ENCODE measurements at places on chromosomes 4 and X.
A peak's percentile ranks its signal among the peaks of the same experiment; 100 is the strongest.

DNA sequence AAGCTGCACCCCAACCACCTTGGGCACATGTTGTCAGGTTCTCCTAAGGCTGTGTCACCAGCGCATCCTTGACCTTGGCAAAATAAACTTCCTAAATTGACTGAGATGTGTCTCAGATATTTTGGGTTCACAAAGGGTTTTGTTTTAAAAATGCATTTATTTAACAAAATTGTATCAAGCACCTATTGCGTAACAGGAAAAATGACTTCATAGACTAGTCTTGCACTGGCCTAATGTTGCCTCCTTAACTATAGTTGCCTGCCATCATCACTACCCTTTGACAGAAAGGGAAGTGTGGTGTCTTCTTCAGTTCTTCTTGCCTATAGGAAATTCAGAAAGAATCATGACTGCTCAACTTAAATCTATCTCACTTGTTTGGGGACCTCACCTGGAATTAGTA lies 374.2 kb downstream of the SH2D1A start:
- no peak for DNase-seq

DNA sequence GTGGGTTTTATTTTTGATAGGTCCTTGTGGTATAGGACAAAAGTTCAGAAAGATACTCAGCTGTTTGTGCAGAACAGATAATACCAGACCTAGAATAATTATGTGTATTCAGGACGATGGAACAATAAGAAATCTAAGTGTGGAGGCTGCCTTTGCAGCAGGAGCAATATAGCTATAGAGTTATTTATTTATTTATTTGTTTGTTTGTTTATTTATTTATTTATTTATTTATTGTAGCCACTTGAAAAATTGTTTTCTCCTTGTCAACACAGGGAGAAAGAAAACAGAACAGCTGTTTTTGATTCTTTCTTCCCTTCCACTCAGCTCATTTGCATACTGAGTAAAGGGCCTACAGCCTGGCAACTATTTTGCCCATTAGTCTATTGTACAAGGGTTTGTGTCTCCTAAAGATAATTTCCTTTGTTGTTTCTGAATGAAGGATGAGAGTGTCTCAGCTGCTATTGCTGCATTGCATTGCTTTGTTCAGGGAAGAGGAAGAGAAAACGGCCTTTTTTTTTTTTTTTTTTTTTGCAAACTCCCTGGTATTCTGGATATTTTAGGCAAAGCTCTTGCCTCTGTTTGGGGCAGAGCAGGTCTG lies 56.0 kb upstream of the ESX1 start:
- no peak for DNase-seq

GRCh38 chr4:186798951-186799659 lies 75.4 kb upstream of the FAT1 start:
- DNase-seq, result no peak

GRCh38 chrX:18377796-18378195 lies 23.3 kb upstream of the SCML2 start:
- DNase-seq, result peak; percentile 46

DNA sequence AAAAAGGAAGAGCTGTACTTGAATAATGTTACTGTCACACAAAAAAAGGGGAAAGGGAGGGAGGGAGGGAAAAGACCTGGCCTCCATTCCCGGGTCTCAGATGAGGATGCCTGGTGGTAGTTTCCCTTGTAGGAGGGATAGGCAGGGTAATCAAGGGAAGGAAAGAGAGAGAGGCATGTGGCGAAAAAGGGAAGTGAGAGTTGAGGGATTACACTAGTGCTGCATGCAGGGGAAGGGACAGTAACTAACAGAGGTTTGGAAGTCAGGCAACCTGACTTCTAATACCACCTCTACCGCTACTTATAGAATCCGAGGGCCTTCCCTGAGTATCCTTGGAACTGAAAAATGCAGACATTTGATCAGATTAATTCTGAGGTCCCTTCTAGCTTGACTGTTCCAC lies 821.7 kb upstream of the FTHL17 start:
- no peak for DNase-seq

DNA sequence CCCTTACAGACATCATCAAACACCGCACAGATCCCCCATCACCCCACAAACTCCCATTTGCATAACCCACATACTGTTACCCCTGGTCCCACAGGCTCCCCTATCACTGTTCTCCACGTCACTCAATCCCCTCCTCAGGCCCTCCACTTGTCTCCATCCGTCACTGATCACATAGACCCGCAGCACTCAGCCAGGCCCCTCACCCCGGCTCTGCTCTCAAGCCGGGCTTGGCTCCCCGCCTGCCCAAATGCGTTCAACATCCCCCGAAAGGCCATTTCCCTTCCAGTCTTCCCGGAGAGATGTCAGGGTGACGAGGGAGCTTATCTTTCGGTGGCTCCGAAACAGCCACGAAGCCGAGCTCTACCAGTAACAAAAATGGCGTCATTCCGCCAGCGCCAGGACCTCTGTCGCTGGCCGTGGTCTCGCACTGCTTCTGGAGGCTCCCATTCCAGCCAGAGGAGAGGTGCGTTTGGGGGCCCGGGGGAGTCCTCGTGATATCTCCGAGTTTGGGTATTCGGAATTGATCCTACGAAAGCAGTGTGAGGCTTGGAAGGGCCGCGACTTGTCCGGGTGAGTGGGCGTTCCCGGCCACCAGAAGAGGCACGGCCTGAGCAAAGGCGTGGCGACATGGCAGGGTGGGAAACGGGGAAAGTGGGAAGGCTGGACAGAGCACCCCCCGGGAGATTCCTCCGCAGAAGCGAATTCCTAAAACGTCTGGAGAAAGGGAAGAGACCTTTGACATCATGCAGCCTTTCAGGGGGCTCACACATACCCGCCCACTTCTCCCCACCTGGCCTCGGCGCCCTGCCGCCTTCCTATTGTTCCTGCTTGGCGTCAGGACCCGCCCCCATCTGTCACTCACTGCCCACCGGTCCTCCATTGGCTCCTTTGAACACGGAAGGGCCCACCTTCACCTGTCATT lies at the start of gene ZNF630:
Gene ZNF630 (minus strand): TSS at position 577 of the 922 bp plus-strand sequence. CDS start 4,754 bp downstream, outside the sequence.
- DNase-seq, result peak; percentile 72

- DNase-seq, result no peak
Measured at GRCh38 chrX:20061855-20062254, 54.9 kb downstream of the MAP7D2 start.

DNA sequence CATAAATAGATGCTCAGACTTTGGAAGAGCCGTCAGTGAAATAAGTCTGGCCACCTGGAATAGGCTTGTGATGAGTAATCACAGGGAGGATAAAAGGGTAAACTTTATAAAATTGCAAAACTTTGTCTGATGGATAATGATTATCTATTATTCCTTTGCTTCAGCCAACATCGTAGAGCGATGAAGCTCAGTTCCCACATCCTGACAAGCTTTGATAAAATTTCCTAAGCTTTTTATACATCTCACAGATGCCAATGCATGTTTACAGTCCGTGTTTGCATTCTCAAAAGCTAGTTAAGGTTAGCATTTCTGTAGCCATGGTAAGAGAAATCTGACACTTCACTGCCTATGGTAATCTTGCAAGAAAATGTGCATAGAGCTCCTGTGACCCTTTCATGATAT lies 15.4 kb upstream of the UGDH start:
- no peak for DNase-seq
